Right renal cortex interstitium (tissue), 3 donors: ENCODE measurements at places on chromosomes 3 and 15.

DNA sequence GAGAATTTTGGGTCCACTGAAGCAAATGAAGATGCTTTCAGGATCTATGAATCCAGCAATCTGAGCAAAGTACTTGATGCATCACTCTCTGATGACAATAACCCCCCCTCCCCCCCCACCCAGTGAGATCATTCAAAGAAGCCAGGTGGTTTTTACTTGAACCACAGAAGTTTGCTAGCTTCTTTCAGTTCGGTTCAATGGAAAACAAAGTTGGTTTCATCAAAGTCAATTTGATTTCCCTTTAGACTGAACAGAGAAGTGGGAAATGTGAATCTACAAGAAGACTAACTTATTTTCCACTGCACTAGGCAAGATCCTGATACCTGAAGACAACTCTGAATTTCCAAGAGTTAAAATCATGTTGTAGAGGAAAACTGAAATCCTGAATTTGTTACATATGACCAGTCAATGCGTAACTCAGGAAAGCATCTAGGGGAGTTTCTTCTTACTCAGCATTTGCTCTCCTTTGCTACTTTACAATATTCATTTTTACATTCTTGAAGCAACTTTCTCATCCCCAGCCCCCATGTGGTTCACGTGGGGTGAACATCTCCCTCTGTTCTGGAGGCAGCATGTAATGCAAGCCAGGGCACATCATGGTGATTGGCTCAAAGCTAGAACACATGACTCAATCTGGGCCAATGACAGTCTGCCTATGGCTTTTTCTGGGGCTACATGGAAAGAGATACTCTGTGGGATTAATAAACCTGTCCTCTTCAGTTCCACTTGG is 572.6 kb downstream of the FOXP1 start:
- no peak for DNase-seq

- no peak for DNase-seq
These were observed 110.4 kb downstream of the IL12A start for GRCh38 chr3:160098926-160099626.

DNA sequence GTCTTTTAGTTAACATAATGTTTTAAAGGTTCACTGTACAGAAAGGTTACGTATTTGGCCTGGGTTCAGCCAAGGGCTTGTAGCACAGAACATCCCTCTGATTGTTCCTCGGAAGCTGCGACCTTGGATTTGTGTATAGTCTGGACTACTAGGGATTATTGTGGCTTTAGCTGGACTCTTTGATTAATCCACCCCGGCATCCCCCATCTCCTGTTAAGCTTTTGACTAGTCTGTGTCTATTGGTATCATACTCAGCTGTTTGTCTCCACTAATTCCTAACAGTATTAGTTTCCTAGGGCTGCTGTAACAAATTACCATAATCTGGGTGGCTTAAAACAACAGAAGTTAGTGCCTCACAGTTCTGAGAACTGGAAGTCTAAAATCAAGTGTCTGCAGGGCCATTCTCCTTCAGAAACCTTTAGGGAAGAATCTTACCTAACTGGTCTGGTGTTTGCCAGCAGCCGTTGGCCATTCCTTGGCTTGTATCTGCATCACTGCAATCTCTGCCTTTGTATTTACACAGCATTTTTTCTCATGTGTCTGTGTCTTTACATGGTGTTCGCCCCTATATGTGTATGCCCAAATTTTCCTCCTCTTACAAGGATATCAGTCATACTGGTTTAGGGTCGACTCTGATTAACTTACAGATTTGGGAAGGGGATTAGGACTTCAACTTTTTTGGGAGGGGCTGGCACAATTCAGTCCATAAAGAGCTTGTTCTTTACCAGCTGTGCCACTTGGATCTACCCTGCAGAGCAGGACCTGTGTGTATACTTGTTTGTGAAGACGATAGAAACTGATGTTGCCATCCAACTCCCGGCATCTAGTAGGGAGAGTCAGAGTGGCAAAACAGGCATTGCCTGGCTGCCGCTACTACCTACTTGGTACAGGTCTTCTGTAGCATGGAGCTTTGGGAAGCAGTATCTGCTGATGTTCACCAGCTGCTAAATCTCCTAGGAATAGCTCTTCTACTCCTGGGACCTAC is 117.8 kb downstream of the UBE2E2 start:
- no peak for DNase-seq

GRCh38 chr15:74035121-74036017 is 40.9 kb downstream of the PML start:
- DNase-seq = no peak

GRCh38 chr3:122268257-122269024 is 56.6 kb upstream of the CSTA start:
- DNase-seq = no peak

- DNase-seq = no peak
These were observed 39.7 kb downstream of the PCOLCE2 start for GRCh38 chr3:142849148-142849547.

GRCh38 chr3:46031269-46031668 is 4.0 kb upstream of the XCR1 start:
- DNase-seq = no peak

- no peak for DNase-seq
These were observed 83.9 kb upstream of the CDIN1 start for GRCh38 chr15:36495456-36495991.

DNA sequence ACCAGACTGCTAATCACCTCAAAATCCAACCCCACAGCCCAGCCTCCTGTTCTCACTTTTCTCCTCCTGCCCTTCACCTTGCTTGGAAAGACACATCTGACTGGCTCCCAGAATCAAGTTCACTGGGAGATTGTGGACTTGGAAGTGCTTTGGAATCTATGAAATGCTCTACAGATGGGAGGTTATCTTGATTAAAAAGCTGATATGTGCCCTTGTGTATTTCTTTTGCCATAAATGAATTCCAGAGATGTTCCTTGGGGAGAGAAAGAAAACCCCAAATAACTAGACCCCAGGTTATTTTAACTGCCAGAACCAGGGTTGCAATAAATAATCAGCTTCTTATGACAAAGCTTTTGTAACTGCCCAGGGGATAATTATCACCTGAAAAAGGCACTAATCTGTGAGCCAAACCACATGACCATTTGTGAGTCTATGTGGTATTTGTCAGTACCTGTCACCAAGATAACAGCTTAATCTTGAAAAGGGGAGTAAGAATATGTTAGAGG is 21.7 kb upstream of the ARHGEF3 start:
- DNase-seq = no peak

DNA sequence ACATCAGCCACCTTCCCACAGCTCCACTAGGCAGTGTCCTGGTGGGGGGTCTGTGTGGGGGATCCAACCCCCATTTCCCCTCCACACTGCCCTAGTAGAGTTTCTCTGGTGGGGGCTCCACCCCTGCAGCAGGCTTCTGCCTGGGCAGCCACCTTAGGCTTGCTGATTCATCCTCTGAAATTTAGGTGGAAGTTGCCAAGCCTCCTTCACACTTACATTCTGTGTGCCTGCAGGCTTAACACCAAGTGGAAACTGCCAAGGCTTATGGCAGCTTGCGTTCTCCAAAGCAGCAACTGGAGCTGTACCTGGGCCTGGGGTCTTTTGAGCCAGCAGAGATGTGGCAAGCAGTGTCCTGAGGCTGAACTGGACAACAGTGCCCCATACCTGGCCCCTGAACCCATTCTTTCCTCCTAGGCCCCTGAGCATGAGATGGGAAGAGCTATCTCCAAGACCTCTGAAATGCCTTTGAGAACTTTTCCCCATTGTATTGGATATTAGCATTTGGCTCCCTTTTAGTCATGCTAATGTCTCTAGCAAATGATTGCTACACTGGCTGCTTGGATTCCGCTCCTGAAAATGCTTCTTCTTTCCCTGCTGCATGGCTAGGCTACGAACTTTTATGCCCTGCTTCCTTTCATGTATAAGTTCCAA is 32.5 kb downstream of the CPN2 start:
- no peak for DNase-seq

DNA sequence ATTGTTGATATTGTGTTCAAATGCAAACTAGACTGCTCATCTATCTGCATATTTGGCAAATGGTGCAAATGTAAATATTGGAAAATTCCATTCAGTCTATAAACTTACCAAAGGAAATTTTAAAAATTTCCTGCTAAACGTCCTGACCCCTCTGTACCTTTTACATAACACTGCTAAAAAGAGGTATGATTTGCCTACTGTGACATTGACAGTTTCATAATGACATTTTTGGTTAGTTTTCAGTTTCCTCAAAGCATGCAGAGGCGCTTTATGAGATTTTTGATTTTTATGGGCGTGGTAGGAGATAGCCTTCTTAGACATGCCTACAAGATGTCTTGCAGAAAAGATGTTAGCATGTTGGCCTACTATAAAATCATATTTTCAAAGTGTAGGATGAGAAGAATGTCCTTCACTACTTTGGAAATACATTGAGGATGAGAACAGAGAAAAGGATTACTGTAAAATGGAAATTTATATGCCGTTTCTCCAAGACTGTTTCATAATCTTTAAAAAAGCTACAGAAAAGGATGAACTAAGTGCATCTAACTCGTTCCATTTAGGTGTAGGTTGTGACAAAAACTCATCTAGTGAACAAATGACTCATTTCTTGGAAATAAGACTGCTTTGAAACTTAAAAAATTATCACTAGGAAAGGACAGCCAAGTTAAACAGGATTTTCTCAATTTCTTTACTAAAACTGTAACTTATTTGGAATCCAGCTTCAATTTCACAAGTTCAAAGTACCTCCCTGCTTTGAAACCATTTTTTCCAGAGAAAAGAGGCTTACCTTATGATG is 14.5 kb upstream of the ISLR start:
- DNase-seq = no peak
